HepG2 (cell line): ENCODE measurements at places on chromosomes 4 and X.

DNA sequence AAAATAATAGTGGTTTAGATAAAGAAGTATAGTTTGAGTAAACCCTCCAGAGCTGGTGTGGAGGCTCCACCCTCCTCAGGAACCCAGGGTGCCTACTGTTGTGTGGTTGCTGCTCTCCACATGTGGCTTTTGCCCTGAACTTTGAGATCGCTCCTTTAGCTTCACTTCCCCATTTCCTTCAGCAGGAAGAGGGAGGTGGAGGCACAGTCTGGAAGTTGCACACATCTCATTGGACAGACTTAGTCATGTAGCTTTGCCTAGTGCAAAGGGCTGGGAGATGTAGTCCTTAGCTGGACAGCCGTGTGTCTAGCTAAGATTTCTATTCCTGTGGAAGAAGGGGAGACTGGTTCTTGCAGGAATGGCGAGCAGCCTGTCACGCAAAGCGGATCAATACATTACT lies 37.9 kb downstream of the RGS12 start:
- H3K4me3 ChIP-seq: no peak overlapping the region
- H3K27me3 ChIP-seq: no peaks in the 10 kb centered on the region
- DNase-seq: no peak
- peaks cover 8% of the 10 kb centered on the region; the same call in 1 of the 2 replicates for H3K4me1 ChIP-seq
- H3K36me3 ChIP-seq: 0 out of 2 replicates have a peak, but pooled peaks cover 4% of the 10 kb centered on the region

DNA sequence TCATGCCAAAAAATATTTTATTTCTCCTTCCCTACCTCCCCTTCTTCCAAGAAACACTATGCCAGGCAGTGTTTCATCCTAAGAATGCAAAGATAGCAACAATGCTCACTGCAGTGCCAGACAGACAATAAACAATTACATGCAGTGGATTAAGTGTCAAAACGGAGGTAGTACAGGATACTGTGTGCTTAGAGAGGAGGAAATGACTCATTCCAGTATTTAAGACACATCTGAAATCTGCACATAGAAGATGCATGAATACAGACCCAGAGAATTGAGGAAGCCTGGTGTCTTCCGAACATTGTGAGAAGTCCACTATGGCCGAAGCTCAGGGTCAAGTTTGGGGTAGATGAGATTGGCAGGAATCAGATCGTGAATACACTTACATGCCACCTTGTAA lies 326.4 kb downstream of the PPP3CA start:
- H3K4me1 ChIP-seq: peaks cover 11% of the 10 kb centered on the region
- H3K36me3 ChIP-seq: no peaks in the 10 kb centered on the region
- no peak overlapping the region for H3K27ac ChIP-seq
- DNase-seq: no peak
- H3K4me3 ChIP-seq: no peak overlapping the region

DNA sequence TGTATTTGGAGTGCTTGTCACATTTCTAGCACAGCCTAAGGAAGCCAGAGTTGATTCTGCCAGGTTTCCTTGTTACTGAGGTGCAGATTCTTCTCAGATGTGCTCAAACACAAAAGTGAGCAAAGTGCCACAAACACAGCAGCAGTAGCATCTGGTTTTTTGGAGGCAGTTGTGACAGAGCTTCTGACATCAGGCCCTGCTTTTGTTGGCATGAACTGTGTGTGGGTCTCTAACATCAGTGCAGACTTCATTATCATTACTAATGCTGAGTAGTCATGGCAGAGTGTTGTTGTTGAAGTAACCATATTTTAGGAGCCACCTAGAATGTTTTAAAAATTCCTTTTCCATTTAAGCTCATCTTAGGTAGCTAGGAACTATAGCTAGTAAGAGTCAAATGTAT lies 656.6 kb downstream of the ANKRD50 start:
- H3K4me3 ChIP-seq: no peak overlapping the region
- peaks cover 6% of the 10 kb centered on the region; the same call in 1 of the 2 replicates for H3K4me1 ChIP-seq
- no peaks in the 10 kb centered on the region for H3K36me3 ChIP-seq
- no peaks in the 10 kb centered on the region for H3K27me3 ChIP-seq
- DNase-seq: no peak

GRCh38 chr4:87353592-87353991 lies 30.9 kb upstream of the HSD17B13 start:
- DNase-seq: peak; percentile 29
- H3K4me1 ChIP-seq: no peaks in the 10 kb centered on the region

DNA sequence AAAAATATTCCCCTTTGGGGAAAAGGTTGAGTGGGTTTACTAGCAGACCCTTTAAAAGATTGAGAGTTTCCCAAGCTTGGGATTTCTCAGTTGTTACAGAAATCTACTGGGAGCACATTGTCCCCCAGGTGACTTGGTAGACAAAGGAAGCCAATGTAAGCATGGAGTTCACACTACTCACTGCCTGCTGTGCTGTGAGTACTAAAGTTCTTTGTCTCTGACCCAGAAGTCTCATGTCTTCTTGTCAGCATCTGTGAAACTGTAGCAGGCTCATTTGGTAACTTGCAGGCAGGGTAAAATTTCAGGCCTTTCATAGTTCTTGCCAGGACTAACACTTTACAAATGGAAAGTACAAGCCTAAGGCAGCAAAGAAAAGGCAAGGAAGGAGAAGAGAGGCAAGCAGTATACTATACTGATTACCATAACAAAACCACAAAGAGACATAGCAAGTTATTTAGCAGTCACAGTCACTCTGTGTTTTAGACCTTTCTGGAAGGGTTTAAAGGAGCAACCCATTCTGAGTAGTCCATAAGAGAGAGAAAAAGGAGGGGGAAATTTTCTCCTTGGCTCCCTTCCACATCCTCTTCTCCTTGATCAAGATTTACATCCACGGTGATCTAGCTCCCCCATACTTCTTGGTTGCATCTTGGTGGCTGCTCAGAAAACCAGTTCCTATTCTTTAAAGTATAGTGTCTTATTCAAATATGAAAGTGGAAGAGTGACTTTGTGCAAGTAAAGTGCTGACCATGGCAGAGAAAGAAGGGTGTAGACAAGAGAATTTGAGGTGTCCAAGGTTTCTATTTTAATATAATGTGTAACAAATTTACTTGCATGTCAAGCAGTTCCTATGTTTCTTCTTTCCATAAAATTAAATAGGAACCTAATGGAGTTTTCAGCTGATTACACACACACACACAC lies 160.0 kb upstream of the PDE5A start:
- H3K27me3 ChIP-seq: no peaks in the 10 kb centered on the region
- DNase-seq: no peak

GRCh38 chrX:8358302-8358701 lies 106.3 kb upstream of the VCX3B start:
- H3K4me1 ChIP-seq: no peaks in the 10 kb centered on the region
- no peaks in the 10 kb centered on the region for H3K27me3 ChIP-seq
- DNase-seq: no peak
- no peak overlapping the region for H3K27ac ChIP-seq
- no peak overlapping the region for H3K4me3 ChIP-seq

DNA sequence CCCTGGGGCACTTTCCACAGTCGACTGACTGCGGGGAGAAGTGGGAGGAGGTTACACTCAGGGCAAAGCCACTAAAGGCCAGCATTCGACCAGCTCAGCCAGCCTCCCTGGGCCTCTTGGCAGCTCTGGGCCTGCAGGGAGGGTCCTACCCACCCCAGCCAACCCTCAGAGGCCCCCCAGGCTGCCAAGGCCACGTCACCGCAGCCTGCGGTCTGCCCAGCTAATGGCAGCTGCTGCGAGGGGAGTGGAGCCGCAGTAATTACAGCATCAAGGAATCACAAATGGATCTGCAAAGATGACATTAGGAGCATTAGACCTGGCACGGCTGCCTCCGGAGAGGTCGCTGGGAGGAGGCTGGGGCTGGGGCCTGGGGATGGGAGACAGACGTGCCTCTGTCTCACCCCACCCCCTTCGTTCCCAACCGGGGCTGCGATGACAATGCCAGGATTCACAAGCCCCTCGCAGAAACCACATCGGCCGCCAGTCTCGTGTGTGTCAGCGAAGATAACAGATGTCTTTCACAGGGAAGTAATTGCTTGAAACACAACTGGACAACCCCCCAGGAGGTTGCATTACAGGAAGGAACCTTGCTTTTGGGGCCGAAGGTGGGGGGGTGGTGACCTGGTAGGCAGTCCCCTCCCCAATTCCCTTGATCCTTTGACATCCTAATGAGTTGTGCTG lies 367.6 kb downstream of the BCOR start:
- no peaks in the 10 kb centered on the region for H3K36me3 ChIP-seq
- H3K27ac ChIP-seq: no peak overlapping the region
- H3K4me1 ChIP-seq: peaks cover 29% of the 10 kb centered on the region
- DNase-seq: no peak
- H3K4me3 ChIP-seq: no peak overlapping the region

DNA sequence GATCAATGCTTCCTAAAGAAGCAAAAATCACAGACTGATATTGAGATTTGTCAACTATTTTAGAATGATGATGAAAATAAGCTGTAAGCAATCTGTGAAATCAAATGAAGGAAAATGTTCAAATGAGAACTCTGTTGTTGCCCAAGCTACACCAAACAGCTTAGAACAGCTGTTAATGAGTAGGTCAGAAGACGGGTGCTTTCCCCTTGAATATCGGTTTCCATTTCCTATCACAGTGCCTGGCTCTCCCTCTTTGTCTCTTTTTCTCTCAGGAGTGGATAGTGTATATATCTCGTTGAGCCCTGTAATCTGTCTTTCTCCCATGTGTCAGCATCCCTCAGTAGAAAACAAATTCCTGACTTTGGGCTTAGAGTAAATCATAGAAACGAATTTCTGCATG lies 1592.9 kb upstream of the TENM3 start:
- no peaks in the 10 kb centered on the region for H3K36me3 ChIP-seq
- no peaks in the 10 kb centered on the region for H3K4me1 ChIP-seq
- no peak overlapping the region for H3K4me3 ChIP-seq
- H3K27me3 ChIP-seq: no peaks in the 10 kb centered on the region
- H3K27ac ChIP-seq: no peak overlapping the region
- no peak for DNase-seq

DNA sequence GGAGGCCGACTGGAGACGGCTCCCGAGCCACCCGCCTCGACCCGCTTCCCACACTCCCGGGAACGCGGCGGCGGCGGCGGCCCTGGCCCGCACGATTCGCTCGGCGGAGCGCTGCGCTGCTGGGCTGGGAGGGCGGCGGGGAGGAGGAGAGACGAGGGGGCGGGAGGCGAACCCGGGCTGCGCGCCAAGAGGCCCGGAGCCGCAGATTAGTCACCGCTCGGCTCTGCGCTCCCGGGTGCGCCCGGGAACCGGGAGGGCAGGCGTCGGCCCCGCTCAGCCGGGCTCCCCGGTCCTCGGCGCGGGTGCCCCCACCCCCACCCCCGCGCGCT lies 11.2 kb upstream of the BCOR start:
- no peak for DNase-seq
- peak overlapping the region; percentile 76 for H3K4me3 ChIP-seq
- no peaks in the 10 kb centered on the region for H3K27me3 ChIP-seq
- H3K4me1 ChIP-seq: peaks cover 21% of the 10 kb centered on the region

DNA sequence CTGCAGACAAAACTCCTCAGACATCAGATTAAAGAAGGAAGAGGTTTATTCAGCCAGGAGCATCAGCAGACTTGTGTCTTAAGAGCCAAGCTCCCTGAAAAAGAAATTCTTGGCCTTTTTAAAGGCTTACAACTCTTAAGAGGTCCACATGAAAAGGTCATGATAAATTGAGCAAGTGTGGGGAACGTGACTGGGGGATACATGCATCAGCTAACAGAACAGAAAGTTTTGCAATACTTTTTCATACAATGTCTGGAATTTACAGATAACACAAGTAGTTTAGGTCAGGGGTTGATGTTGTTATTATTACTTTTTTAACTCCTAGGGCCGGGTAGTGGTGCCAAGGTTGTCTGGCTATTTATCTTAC lies 55.6 kb upstream of the RBMX start:
- no peak for DNase-seq
- no peaks in the 10 kb centered on the region for H3K27me3 ChIP-seq
- H3K4me1 ChIP-seq: no peaks in the 10 kb centered on the region
- no peak overlapping the region for H3K4me3 ChIP-seq
- H3K36me3 ChIP-seq: no peaks in the 10 kb centered on the region

DNA sequence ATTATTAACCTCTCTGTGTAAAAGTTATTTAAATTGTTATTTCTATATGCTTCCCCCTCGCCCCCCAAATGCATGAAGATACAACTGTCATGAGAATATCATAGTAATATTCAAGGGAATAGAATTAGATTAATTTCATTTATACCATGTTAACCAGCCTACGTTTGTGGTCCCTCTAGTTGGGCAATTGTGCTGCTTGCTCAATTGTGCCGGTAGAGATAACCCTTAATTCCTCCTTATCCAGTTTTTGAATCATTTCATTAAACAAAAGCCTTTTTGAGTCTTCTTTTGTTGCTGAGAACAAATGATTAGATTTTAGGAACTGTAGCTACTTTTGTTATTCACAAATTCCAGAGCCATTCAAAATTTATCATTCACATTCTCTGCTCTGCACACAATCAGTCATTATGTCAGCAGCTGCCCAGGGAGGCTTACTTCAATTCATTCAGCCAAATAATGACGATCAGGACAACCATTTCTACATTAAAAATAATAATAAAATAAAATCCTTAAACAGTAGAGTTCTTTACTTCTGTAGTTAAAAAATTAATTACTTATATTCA lies 98.1 kb downstream of the ADGRL3 start:
- no peak overlapping the region for H3K27ac ChIP-seq
- H3K36me3 ChIP-seq: no peaks in the 10 kb centered on the region
- DNase-seq: no peak
- H3K27me3 ChIP-seq: no peaks in the 10 kb centered on the region

- H3K27ac ChIP-seq: no peak overlapping the region
- no peaks in the 10 kb centered on the region for H3K27me3 ChIP-seq
- no peak overlapping the region for H3K4me3 ChIP-seq
- DNase-seq: no peak
- peaks cover 11% of the 10 kb centered on the region for H3K36me3 ChIP-seq
These were observed 52.7 kb downstream of the CPLX1 start for GRCh38 chr4:773214-773613.
